Myocyte (in vitro differentiated cells): ENCODE measurements at places on chromosomes 4 and X. TPM values are rescaled to one million over a fixed set of nuclear protein-coding genes. Genes with fewer than 3 reads are reported as not detected.

DNA sequence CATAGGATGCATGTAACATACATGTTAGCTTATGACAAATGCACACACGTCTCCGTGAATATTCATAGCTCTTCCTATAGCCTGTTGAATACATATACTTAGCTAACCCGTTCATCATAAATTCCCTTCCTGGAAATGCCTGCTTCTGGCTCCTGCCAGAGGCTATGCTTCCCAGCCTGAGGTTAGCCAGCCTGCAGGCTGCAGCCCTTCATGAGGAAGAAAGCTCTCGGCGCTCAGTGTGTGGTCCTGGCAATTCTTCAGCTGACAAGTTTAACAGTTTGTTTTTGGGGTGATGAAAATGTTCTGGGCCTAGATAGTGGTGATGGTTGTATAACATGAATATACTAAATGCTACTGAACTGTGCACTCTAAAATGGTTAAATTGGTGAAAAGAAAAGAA, 48.8 kb upstream of the MAN2B2 start:
- no peak for DNase-seq

CRMP1 gene
- 23.2 and 23.6 TPM in 2 replicates for total RNA-seq

GRCh38 chr4:140841186-140841585, 85.0 kb upstream of the TBC1D9 start:
- no peak for DNase-seq

EDNRA gene
- total RNA-seq: 22.3 and 42.8 TPM in 2 replicates

CXorf65 gene
- total RNA-seq: 4.6 TPM in 1 of 2 replicates, not detected in the other

GRCh38 chr4:104446431-104447278, 48.0 kb downstream of the CXXC4 start:
- DNase-seq: no peak

- no peak for DNase-seq
Measured at GRCh38 chrX:1536712-1537030, 314 bp downstream of the P2RY8 start.

DRD5 gene
- not detected in 2 replicates for total RNA-seq

ESX1 gene
- total RNA-seq: not detected in 2 replicates

- peak; percentile 92 for DNase-seq
Measured at GRCh38 chr4:168856312-168856711, 153.7 kb downstream of the CBR4 start.

GRCh38 chr4:89788206-89789072, 48.5 kb downstream of the SNCA start:
- DNase-seq: no peak

ADGRA3 gene
- total RNA-seq: 40.8 and 53.2 TPM in 2 replicates
